Progenitor cell of endocrine pancreas (in vitro differentiated cells): ENCODE measurements at places on chromosomes 11 and 22.

- no peak for DNase-seq
Observed at GRCh38 chr11:85694385-85694980, 8.5 kb upstream of the CCDC89 start.

DNA sequence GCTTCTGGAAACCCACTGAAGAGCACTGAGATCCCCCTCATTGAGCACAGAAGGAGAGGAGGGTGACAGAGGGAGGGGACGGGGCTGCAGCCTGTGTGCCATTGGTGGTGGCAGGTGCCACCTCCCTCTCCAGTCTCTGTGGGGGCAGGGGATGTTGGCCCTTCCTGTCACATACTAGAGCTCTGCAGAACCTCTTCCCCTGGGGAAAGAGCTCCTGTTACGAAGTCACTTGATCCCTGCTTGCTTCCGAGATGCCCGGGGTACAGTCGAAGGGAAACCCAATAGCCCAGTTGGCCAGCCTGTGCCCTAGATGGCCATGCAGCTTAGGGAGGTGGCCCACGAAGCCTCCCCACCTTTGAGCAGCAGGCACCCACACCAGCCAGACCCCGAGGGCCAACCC lies 29.4 kb downstream of the DAGLA start:
- DNase-seq = no peak

- no peak for DNase-seq
Observed at GRCh38 chr11:119365071-119365591, 16.4 kb downstream of the USP2 start.

GRCh38 chr11:208181-208916 lies 841 bp downstream of the RIC8A start:
- peak; percentile 46 for DNase-seq

GRCh38 chr11:74615988-74616387 lies 23.6 kb downstream of the POLD3 start:
- no peak for DNase-seq

GRCh38 chr11:67634366-67635230 lies 4.9 kb upstream of the NUDT8 start:
- DNase-seq = no peak
